ENCODE measurements at places on chromosomes 6 and 20.

- DNase-seq = no peak
Measured at GRCh38 chr6:152296648-152297376, 340.4 kb downstream of the SYNE1 start.

DNA sequence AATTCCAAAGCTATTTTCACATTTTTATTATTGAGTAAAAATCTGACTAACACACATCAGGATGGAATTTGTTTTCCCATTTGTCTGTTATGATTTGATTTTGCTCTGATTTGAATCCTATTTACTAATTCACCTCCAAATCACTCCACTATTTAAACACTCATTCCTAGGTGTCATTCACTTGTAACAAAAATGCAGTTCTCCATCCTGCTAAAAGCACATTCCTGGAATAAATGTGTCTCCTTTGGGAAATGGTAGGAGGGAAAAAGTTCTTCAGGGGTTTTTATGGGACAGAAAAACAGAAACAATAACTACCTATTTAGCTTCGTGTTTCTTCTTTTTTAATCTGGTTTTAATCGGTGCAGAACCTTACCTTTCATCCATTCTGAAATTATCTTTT is 494.1 kb upstream of the CITED2 start:
- DNase-seq = no peak

DNA sequence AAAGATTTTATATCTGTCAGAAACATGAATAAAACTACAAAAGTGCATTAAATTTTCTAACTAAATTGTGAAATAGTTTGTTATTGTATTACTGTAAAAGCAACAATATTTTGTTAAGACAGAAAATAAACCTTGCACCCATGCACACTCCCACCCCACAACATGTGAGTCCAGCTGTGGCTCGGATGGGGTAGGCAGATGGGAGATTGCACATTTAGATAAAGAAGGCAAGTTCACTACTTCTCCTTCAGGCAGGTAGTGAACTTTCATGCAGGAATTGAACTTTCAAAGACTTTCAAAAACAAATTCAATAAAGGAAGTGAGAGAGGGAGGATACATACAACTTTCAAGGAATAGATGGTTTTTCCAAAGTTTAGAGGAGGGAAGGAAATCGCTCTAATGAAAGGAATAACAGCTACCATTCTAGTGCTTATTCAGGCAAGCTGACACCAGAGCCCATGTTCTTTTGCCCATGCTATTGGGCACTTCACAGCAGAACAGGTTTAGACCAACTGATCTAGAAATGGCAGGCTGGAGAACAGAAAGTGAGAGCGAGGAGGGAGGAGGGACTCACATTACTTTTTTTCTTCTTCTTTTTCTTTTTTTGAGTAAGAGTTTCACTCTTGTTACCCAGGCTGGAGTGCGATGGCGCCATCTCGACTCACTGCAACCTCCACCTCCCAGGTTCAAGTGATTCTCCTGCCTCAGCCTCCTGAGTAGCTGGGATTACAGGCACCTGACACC is 28.5 kb downstream of the SF3B5 start:
- no peak for DNase-seq

DNA sequence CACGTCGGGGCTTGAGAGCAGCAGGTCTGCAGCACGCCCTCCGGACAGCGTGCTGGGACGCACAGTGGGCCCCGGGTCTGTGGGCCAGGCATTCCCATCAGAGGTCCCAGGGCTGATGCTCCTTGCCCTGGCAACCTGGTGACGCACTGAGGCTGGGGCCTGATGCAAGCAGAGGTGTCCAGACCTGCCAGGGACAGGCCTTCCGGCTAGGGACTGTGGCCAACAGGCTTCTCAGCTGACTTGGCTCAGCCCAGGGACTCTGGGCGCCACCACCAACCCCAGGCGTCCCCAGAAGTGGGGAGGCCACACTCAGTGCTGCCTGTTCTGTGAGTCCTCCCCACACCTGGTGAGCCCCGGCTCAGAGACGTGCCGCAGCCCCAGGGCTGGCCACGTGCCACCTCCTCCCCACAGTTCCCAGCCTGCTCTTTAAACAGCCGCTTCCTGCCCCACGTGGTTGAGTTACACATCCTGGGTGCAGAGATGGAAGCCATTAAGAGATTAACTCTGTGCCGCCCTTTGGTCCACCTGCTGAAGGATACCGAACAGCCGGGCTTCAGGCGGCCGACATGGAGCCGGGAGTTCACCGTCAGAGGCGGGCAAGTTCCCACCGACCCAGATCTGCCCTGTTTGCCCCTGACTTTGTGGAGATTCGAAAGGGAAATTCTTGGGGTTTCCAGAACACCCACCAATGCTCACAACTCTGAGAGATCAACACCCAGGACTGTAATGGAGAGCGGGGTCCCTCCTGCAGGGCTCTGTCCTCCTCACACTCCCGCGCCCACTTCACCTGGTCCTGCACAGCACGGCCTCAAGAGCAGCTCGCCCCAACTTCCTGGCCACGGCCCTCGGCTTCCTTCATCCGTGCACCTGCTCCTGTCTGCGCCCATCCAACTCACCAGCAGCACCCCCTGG is 37.6 kb upstream of the ZBP1 start:
- no peak for DNase-seq

GRCh38 chr6:143901885-143902750 is 37.8 kb downstream of the ZC2HC1B start:
- no peak for DNase-seq
